GM23248 (cell line): ENCODE measurements at places on chromosomes 1 and 21. TPM values are rescaled to one million over a fixed set of nuclear protein-coding genes. Genes with fewer than 3 reads are reported as not detected.

- H3K36me3 ChIP-seq: no peaks in the 10 kb centered on the region
- no peaks in the 10 kb centered on the region for H3K4me1 ChIP-seq
- no peak overlapping the region for H3K4me3 ChIP-seq
- H3K27me3 ChIP-seq: no peaks in the 10 kb centered on the region
- no peak overlapping the region for H3K27ac ChIP-seq
These were observed 613.0 kb downstream of the NPHP4 start for GRCh38 chr1:5379176-5379759.

GRCh38 chr1:191546803-191547202 is 611.5 kb upstream of the RGS18 start:
- no peak for DNase-seq
- no peaks in the 10 kb centered on the region for H3K4me1 ChIP-seq
- no peaks in the 10 kb centered on the region for H3K27me3 ChIP-seq
- H3K27ac ChIP-seq: no peak overlapping the region
- H3K4me3 ChIP-seq: no peak overlapping the region

DNA sequence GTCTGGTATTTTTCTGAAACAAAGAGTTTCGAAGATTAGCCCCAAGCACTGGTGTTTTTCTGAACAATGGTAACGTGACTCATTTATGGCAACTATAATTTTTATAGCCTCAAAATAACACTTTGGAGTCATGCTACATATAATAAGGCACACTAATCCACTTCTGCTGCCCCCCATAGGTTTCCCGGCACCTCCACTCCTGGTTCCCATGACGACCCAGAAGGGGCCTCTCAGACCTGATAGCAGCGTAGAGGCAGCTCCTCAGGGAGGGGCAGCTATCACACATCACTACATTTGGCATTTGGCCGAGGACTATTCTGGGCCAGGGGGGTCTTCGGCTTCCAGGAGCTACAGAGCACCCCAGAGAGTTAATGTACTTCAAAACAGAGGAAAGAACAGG is 23.3 kb downstream of the CAPN8 start:
- no peak overlapping the region for H3K27ac ChIP-seq
- peaks cover 54% of the 10 kb centered on the region for H3K27me3 ChIP-seq
- H3K36me3 ChIP-seq: no peaks in the 10 kb centered on the region
- H3K4me3 ChIP-seq: no peak overlapping the region
- H3K4me1 ChIP-seq: no peaks in the 10 kb centered on the region

Gene DLGAP3
- 0.11 TPM in 1 of 2 replicates, not detected in the other for total RNA-seq

Gene CYP4A11
- total RNA-seq: not detected in 2 replicates

Gene NRIP1
- 31.2 and 31.9 TPM in 2 replicates for total RNA-seq
